ENCODE measurements at places on chromosomes 11 and 22.

GRCh38 chr11:32571039-32571438 lies 12.6 kb upstream of the EIF3M start:
- DNase-seq = no peak

DNA sequence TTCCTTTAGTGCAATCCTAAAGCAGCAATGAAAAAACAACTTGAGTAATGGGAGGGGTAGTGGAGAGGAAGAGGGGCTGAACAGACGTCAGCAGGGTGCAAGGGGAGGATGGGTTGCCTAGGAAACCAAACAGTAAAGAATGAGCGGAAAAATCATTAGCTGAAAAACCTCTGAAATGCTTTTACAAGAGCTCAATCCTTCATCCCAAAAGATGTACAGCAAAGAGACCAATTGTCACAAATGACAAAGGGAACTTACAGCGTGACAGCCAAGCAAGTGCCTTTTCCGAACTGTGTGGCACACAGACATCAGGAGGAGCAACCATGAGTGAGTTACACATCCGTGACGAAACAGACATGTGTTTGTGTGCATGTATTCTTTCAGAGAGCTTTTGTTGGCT lies 104.6 kb downstream of the SIK3 start:
- peak; percentile 29 for DNase-seq

DNA sequence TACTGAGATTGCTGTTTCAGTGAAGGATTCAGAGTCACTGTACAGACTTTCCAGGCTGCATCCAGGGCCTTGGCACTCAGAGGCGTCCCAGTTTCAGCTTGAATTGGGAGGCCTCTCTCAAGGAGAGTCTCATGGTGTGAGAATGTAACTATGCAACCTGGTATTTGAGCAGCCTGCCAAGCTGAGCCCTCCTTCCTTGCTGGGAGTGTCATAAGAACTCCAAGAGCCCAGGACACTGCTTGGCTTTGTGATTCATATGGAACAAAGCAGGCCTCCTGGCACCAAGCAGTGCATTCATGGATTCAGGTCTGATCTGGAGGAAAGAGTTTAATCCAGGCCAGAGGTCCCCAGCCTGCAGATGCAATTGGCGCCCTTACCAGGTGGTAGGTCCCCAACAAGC lies 171.7 kb downstream of the DBX1 start:
- DNase-seq = peak; percentile 99

DNA sequence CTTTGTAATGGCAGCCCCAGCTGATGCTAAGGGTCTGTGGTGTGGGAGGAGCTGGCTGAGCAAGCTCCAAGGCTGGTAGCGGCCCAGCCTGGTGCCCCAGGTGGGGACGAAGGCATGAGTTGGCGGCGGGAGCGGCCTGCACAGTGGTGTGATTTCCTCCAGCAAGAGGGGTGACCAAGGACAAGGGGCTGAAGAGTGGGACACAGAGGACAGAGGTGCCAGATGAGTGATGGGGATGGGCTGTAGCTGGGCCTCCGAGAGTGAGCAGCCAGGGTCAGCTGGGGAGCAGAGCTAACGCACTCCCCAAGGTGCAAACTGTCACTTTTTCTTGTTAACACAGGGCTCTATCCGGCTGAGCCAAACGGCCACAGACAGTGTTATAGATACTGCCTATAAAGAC lies 229.2 kb upstream of the TBCEL start:
- no peak for DNase-seq

DNA sequence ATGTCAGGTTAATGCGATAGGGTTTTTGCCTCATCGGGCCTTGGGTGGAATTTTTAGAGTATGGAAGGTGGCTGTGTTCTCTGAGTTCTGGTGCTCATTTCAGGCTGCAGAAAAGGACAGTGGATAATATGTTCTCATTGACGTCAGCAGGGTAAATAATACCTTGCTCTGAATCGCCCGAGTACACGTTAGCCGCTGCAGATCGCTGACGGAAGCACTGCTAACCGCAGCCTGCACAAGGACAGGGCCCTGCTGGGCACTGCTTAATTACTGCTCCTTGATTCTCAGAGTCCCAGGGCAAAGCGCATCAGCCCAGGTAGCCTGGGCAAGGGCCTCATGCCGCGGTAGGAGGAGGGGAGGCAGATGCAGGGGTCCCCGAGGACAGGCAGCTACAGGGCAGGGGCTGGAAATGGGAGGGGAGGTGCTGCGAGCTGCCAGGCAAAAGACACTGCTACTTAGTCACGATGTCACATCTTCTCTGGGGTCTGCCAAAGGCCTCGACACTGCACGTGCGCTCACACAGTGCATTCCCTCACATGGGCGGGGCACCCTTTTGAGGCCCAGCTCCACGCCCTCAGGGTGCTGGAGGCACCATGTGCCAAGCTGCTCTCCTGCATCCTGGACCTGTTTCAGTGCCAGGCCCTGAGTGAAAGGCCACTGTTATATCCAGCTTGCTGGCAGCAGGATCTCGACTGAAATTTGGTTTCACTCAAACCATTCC lies 35.2 kb downstream of the PPP2R1B start:
- peak; percentile 32 for DNase-seq

GRCh38 chr11:77457340-77457739 lies 16.6 kb downstream of the PAK1 start:
- DNase-seq = no peak

- DNase-seq = no peak
These were observed 116.8 kb upstream of the BMAL1 start for GRCh38 chr11:13160806-13161205.

- no peak for DNase-seq
These were observed 3.8 kb upstream of the MS4A13 start for GRCh38 chr11:60511393-60511792.

- DNase-seq = no peak
These were observed 392.0 kb upstream of the KIRREL3 start for GRCh38 chr11:127392575-127392974.
